ENCODE measurements at places on chromosomes 3 and 15. TPM values are rescaled to one million over a fixed set of nuclear protein-coding genes. Genes with fewer than 3 reads are reported as not detected.

DNA sequence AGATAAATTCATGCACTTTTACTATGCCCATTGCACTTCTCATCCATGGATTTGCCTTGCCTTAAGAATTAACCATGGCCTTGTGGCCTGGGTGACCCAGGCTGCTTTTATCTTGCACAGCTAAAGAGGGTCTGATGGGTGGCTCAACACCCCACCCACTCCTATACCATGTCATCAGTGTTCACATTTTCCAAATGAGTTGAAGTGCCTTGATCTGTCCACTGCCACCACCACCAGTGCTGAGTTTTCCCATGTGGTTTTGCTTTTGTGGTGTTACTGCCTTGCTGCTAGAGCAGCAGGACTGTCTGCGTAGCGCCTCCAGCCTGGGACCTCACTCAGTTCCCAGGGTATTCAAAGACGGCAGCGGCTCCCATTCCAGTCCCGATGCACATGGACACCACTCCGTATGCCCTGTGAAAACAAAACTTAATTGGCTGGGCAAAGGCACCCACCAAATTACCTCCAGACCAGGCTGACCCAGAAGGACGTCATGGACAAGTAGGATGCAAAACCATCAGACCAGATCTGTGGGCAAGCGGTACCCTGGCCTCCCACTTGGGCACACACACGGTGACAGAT is 14.1 kb downstream of the ACAA1 start:
- no peak overlapping the region for H3K4me3 ChIP-seq
- H3K27ac ChIP-seq, result no peak overlapping the region
- no peak for DNase-seq
- no peaks in the 10 kb centered on the region for H3K4me1 ChIP-seq
- no peaks in the 10 kb centered on the region for H3K36me3 ChIP-seq

AMOTL2 gene
- 18.7 TPM for total RNA-seq

ACTC1 gene
- total RNA-seq, result 5.6 TPM

EAF2 gene
- total RNA-seq, result 5.7 TPM

GRCh38 chr3:195070336-195070735 is 200.6 kb downstream of the XXYLT1 start:
- no peaks in the 10 kb centered on the region for H3K36me3 ChIP-seq
- no peaks in the 10 kb centered on the region for H3K27me3 ChIP-seq
- no peak overlapping the region for H3K4me3 ChIP-seq
- DNase-seq, result no peak
- peaks cover 21% of the 10 kb centered on the region for H3K4me1 ChIP-seq

DNA sequence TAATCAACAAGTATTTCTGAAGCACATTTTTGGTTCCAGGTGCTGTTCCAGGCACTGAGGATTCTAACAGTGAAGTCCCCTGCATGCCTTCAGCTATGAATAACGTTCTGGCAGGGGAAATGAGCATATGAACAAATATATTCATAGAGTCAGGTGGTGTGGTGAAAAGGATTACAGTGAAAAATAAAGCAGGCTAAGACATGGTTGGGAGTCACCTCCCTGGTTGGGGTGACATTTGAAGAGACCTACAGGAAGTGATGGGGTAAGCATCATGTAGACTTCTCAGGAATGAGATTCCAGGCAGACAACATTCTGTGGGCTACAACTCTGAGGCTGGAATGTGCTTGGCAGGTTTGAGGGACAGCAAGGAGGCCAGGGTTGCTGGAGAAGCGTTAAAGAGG is 15.0 kb downstream of the FRMD4B start:
- no peaks in the 10 kb centered on the region for H3K36me3 ChIP-seq
- H3K4me3 ChIP-seq, result no peak overlapping the region
- DNase-seq, result no peak
- no peak overlapping the region for H3K27ac ChIP-seq
- no peaks in the 10 kb centered on the region for H3K4me1 ChIP-seq

APBA2 gene
- not detected for total RNA-seq

GRCh38 chr3:12318758-12319621 is 30.1 kb downstream of the PPARG start:
- H3K36me3 ChIP-seq, result no peaks in the 10 kb centered on the region
- no peaks in the 10 kb centered on the region for H3K4me1 ChIP-seq
- H3K27me3 ChIP-seq, result no peaks in the 10 kb centered on the region

DNA sequence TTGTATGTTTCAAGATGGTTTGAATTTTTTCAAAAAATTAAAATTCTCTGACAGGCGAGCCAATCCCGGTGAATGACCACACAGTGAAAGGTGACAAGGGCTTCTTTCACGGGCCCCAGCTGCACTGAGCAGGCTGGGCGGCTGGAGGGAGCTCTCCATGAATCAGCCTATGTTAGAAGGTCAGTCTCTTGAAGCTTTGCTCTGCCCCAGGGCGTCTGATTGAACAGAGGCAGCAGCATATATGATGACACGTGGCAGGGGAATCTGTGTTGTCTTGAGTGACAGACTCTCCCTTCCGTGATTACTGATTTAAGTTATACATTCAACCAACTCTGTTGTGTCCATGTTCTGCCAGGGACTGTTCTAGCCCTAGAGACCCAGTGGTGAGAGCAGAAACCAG is 51.5 kb downstream of the ISG20 start:
- DNase-seq, result no peak
- H3K27ac ChIP-seq, result no peak overlapping the region
- no peak overlapping the region for H3K4me3 ChIP-seq
- no peaks in the 10 kb centered on the region for H3K36me3 ChIP-seq
- H3K27me3 ChIP-seq, result peaks cover 6% of the 10 kb centered on the region
- H3K4me1 ChIP-seq, result no peaks in the 10 kb centered on the region

DNA sequence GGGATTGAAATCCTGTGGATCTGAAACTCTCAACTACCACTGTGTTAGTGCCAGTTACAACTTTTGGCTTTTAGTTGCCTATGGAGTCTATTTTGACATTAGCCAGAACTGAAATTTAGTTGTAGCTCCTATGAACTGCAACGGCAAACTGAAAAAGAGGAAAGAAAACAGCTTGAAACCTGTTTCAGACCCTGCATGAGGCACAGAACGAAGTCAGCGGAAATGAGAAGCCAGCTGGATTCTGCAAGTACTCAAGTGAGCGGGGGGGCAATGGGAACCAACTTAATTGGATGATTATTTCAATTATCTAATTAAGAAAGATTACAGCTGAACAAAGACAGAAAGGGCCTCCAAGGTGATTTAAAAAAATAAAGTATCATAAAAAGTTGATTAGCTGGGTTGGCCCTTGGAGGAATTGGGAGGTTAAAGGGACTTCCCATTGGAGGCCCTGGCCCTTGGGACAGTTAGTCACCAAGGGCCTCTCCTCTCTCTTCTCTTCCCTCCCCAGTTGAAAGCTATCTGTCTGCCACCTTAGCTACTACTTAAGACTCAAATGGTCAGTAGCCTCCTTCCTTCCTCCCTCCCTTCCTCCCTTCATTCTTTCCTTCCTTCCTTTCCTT is 352.1 kb downstream of the SHQ1 start:
- H3K4me1 ChIP-seq, result no peaks in the 10 kb centered on the region
- H3K27me3 ChIP-seq, result no peaks in the 10 kb centered on the region

- no peak for DNase-seq
- H3K27ac ChIP-seq, result no peak overlapping the region
- H3K4me3 ChIP-seq, result no peak overlapping the region
- H3K4me1 ChIP-seq, result no peaks in the 10 kb centered on the region
- H3K27me3 ChIP-seq, result no peaks in the 10 kb centered on the region
- no peaks in the 10 kb centered on the region for H3K36me3 ChIP-seq
Observed at GRCh38 chr3:3074551-3075257, 35.5 kb downstream of the IL5RA start.

DNA sequence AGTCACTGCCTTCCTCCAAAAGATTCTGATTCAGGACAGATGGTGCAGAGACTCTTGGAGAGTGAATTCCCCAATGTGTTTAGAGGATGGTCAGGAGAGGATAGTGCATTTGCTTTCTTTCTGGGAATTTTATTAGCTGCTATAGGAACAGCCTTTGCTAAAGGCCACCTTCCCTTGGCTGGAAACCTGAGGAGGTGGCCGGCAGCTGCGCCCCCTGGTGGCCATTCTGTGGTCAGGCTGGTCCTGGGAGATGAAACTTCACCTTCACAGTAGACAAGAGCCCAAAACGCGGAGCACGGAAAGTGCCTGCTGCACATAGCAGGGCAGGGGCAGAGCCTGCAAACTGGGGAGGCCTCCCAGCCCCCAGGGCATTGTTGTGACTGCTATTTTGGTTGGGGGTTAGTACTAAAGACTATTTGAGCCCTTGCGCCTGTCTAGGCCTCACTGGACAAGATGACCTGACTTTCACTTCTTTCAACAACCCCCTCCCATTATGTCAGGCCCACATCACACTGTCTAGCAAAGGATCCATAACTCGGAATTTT is 34.3 kb downstream of the SEC22C start:
- H3K36me3 ChIP-seq, result no peaks in the 10 kb centered on the region
- no peaks in the 10 kb centered on the region for H3K27me3 ChIP-seq
- H3K27ac ChIP-seq, result no peak overlapping the region
- peak; percentile 45 for DNase-seq

DNA sequence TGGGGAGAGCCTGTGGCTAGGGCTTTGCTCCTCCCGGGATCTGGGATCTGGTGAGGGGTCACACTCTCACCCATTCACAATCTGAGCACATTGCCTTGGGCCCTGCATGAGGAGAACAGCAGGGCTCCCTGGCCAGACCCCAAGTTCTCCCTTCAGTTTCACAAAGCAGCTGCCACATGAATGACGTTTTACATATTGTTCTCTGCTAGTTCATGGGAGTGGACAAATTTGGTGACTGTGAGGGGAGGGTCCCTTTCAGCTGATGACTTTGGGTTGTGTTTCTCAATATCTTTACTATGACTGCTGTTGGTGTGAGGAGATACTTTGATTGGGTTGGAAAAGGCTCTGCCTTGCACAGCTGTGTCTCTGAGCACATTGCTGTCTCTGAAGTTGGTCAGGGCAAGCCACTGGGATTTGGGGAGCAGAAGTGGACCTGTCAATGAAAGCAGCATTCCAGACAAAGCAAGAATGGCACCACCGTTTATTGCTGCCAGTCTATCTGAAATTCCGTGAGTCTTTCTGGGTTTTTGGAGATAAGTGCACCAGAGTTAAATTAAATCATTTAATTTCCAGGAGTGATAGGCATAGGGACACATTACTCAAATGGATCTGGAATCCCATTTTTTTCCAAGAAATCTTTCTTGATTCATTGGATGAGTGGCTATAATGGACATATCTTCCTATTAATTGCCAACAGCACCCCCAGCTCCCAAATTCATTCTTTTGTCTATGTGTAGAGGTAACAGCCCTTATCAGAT is 10.3 kb downstream of the TIMP4 start:
- H3K4me3 ChIP-seq, result peak overlapping the region; percentile 38
- peak overlapping the region; percentile 76 for H3K27ac ChIP-seq
- DNase-seq, result peak; percentile 17
- peaks cover 25% of the 10 kb centered on the region for H3K4me1 ChIP-seq
- H3K36me3 ChIP-seq, result no peaks in the 10 kb centered on the region

- no peak overlapping the region for H3K4me3 ChIP-seq
- H3K27me3 ChIP-seq, result no peaks in the 10 kb centered on the region
- peak; percentile 62 for DNase-seq
- no peaks in the 10 kb centered on the region for H3K4me1 ChIP-seq
Observed at GRCh38 chr15:89647191-89647851, 7.9 kb downstream of the KIF7 start.

GRCh38 chr3:111541911-111542483 is at the start of gene CD96:
Gene CD96 (plus strand): TSS chr3:111542197. CDS start chr3:111542249, 52 bp downstream.
- DNase-seq, result no peak
- no peaks in the 10 kb centered on the region for H3K27me3 ChIP-seq
- H3K4me1 ChIP-seq, result no peaks in the 10 kb centered on the region
- no peak within 1 kb of the TSS for H3K27ac ChIP-seq
- no peaks in the 10 kb centered on the region for H3K36me3 ChIP-seq
- no peak within 1 kb of the TSS for H3K4me3 ChIP-seq

SLC28A1 gene
- total RNA-seq, result not detected

DNA sequence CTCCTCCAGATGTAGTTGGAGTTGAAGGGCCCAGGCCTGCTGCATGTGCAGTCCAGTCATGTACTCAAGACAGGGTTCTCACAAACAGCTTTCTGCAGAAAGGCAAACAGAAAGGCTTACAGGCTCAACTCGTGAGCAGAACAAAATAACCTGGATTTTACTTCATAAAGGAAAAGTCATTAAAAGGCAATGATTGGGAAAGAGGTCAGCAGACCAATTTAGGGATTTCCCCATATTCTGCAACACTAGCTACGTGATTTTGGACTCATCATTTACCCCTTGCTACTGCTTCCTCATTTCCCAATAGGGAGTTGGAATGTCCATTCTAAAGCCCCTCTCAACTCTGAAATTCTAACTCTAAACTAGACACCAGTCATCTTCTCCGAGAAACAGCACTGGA is 18.1 kb downstream of the METTL6 start:
- no peaks in the 10 kb centered on the region for H3K27me3 ChIP-seq
- no peak for DNase-seq
- no peak overlapping the region for H3K4me3 ChIP-seq
- peaks cover 29% of the 10 kb centered on the region for H3K36me3 ChIP-seq

SLC22A14 gene
- 0.31 TPM for total RNA-seq

- DNase-seq, result no peak
- H3K4me1 ChIP-seq, result peaks cover 39% of the 10 kb centered on the region
- H3K36me3 ChIP-seq, result no peaks in the 10 kb centered on the region
- H3K4me3 ChIP-seq, result peak overlapping the region; percentile 97
Observed at GRCh38 chr15:58770519-58770856, 614 bp upstream of the MINDY2 start.

ALDH1A3 gene
- 33.9 TPM for total RNA-seq

GRCh38 chr3:186080849-186081438 is 27.9 kb downstream of the ETV5 start:
- H3K4me1 ChIP-seq, result no peaks in the 10 kb centered on the region
- H3K27ac ChIP-seq, result no peak overlapping the region
- peaks cover 5% of the 10 kb centered on the region for H3K36me3 ChIP-seq
- H3K27me3 ChIP-seq, result no peaks in the 10 kb centered on the region
- H3K4me3 ChIP-seq, result no peak overlapping the region
- DNase-seq, result no peak

DNA sequence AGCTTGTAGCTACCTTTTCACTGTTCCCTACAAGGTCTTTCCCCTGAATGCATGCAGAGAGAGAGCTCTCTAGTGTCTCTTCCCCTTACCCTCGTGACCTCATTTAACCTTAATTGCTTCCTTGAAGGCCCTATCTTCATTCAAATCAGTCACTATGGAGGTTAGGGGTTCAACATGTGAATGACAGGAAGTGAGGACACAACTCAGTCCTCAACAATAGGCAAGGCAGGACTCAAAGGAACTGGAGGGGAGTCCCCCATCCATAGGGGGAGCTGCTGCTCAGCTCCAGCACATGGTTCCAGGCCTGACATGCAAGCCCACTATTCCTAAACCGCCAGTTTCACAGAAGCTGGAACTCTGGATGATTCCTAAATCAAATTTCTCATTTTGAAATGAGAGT is 33.8 kb upstream of the GYG1 start:
- H3K4me1 ChIP-seq, result peaks cover 34% of the 10 kb centered on the region
- no peaks in the 10 kb centered on the region for H3K27me3 ChIP-seq
- peak overlapping the region; percentile 29 for H3K27ac ChIP-seq
- H3K36me3 ChIP-seq, result no peaks in the 10 kb centered on the region
- no peak overlapping the region for H3K4me3 ChIP-seq
- DNase-seq, result no peak

- H3K27ac ChIP-seq, result no peak overlapping the region
- no peaks in the 10 kb centered on the region for H3K36me3 ChIP-seq
- H3K4me1 ChIP-seq, result no peaks in the 10 kb centered on the region
- H3K4me3 ChIP-seq, result no peak overlapping the region
- H3K27me3 ChIP-seq, result no peaks in the 10 kb centered on the region
- DNase-seq, result no peak
Observed at GRCh38 chr15:73650416-73651126, 17.4 kb upstream of the NPTN start.

Measured in gastrocnemius medialis (tissue), 4 donors.